ENCODE measurements at places on chromosomes 3 and 15. TPM values are rescaled to one million over a fixed set of nuclear protein-coding genes. Genes with fewer than 3 reads are reported as not detected.

Gene PHLDB2
- total RNA-seq, result 53.5 TPM

Gene CACNA1D
- total RNA-seq, result not detected

Gene IRAK2
- 6.1 TPM for total RNA-seq

Gene TMC3
- not detected for total RNA-seq

Gene TTC21A
- total RNA-seq, result 0.40 TPM

- DNase-seq, result no peak
Observed at GRCh38 chr3:85030052-85030451, 71.3 kb downstream of the CADM2 start.

DNA sequence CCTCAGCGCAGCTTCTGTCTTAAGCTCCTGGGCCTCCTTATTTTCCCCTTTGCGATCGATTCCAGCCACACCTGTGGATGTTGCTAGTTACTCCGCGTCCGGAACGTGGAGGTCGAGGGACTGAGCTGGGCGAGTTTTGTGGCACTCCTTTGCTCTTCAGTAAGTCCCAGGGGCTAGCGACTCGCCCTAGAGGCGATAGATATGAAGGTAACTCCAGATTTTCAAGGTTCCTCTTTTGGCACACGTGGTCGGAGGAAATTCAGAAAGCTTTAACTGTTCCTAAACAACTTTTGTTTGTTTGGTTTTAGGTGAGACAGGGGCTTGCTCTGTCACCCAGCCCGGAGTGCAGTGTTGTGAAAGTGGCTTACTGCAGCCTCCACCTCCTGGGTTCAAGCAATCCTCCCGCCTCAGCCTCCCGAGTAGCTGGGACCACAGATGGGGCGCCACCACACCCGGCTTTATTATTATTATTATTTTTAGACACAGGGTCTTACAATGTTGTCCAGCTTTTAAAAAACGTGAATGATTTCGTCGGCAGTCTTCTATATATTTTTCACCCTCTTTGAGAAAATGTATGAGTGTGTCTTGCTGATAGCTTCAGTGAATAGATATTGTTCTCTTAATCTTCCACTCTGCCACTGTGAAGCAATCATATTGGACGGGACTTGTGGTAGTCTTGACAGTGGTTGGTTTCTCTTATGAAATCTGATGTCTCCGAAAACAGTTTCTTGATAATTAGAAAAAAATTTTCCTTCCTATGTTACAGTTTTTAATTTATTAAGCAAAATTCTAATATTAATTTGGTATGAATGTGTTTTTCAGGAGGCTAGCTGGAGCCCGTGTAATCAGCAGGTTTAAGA lies 785 bp downstream of the MFSD1 start:
- DNase-seq, result no peak

GRCh38 chr3:175311404-175311803 lies 452.3 kb downstream of the NAALADL2 start:
- DNase-seq, result no peak

GRCh38 chr3:48088749-48089466 lies 72.7 kb upstream of the MAP4 start:
- DNase-seq, result peak; percentile 95

DNA sequence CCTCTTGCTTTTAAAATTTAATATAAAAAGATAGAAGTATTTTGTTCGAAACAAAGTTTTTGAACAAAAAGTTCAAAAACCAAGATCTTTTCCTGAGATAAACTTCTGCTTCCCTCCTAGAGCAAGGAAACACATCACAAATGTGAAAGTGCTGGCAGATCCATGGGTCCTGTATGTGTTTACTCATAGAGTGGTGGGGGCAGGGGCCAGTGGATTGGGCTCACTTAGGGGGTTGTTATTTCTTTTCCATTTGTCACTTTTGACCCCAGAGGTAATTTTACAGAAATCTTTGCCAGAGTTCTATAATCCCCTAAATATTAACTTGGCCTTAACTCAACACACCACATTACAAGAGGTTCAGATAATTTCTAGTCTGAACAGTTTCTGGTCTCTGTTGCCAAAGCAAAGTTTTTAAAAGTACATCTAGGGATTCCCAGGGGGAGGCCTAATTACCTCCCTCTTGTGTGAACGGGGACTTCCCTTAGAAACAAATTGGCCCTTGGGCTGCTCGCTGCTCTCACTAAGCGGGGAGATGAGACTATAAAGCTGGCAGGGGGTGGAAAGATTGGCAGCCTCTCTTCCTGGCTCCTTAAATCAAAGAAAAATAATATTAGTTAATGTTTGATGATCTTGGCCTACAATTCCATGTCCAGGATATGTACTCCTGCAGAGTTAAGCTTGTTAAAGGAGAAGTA lies 66.8 kb upstream of the PTX3 start:
- DNase-seq, result peak; percentile 90

- DNase-seq, result no peak
Observed at GRCh38 chr3:72183489-72183888, 398.5 kb upstream of the PROK2 start.

GRCh38 chr3:146313031-146313745 lies 62.3 kb upstream of the PLSCR4 start:
- DNase-seq, result peak; percentile 72
